Stromal cell of bone marrow (primary cell): ENCODE measurements at places on chromosomes 2 and 18.

DNA sequence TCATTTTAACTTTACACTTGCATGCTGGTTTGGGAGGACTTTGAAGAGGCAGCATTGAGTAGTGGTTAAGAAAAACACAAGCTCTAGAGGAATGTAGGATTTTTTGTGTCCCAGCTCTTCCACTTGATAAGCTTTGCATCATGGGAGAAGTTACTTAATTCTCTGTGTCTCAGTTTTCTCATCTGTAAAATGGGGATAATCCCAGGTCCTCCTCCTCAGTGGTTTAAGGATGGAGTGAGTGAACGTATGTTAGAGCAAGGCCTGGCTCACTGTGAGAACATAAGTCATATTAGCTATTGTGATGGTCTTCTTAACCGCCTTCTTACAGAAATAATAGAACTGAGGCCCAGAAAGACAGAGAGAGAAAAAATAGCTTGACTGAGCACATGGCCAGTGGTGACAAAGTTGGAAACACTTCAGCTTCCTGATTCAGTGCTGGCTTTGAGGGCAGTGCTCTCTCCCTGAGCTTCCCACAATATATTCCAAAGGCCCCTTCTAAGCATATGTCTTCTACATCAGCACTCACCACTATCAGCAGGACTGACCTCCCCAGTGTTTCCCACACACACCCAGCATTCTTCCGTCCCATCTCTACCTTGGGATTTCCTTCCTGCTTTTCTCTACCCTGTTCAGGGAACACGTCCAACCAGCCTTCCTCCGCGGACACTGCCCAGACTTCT is 214.9 kb upstream of the TNP1 start:
- DNase-seq = no peak

GRCh38 chr2:221461901-221462300 is 110.2 kb downstream of the EPHA4 start:
- DNase-seq = no peak

DNA sequence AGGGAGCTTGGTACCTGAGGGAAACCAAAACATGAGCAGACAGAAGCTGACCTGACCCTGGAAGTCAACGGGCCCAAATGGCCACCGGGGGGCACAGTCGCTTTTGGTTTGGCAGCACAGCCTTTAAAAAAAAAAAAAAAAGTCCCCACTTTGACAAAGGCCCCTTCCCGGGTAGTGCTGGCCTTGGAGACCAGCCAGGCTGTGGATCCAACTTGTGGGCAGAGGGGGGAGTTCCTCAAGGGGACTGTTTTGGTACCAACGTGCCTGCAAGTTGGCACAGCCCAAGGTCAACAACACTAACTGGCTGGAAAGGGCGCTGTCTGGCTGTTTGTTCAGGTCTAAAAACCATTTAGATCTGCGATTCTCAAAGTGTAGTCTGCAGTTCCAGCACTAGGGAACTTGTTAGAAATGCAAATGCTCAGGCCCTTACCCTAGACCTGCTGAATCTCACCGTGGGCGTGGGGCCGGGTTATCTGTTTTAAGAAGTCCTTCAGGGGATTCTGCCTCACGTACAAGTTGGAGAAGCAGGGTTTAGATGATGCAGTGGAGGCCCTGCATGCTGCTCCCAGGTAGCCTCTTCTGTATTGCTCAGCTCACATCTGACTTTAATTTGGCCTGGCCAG is 83.0 kb downstream of the LPIN1 start:
- DNase-seq = peak; percentile 22

GRCh38 chr2:71800106-71800809 is 346.9 kb downstream of the DYSF start:
- no peak for DNase-seq

DNA sequence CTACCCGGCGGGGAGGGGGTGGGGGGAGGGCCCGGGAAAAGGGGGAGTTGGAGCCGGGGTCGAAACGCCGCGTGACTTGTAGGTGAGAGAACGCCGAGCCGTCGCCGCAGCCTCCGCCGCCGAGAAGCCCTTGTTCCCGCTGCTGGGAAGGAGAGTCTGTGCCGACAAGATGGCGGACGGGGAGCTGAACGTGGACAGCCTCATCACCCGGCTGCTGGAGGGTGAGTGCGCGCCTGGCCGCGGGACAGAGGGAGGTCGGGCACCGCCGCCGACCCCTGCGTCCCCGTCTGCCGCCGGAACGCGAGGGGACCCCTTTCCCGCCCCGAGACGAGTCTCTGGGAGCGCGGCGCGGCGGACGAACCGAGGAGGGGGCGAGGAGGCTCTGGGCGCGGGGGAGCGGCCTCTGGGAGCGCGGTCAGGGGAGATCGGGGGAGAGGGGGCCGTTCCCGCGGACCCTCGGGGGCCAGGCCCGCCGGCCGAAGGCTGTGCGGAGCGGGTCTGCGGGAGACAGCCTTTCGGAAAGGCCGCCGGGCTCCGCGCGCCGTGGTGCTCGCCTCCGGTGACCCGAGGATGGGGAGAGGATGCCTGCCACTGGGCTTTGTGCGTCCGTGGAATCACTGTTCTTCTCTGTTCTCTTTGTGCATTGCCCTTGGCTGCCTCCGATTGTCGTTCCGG is 463 bp downstream of the PPP1CB start:
- no peak for DNase-seq

DNA sequence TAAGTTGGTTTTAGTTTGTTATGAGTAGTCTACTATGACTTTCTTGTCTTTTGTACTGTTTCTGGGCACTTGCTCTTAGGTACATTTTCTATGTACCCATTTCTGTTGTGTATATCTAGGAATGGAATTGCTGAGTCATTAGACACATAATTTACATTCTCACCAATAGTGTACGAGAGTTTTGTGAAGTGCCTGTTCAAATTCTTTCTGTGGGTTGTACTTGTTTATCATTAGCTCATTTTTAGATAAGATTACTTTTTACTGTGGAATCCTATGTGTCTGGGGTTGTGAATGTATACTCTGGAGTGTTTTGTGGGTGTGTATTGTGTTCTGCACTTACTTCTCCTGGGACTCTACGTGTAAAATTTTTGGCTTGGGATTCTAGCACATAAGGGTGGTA is 36.6 kb upstream of the CD28 start:
- DNase-seq = no peak

- no peak for DNase-seq
Measured at GRCh38 chr2:44342854-44343253, 18.4 kb downstream of the PREPL start.

- no peak for DNase-seq
Measured at GRCh38 chr2:100948942-100949811, 52.9 kb upstream of the RPL31 start.

DNA sequence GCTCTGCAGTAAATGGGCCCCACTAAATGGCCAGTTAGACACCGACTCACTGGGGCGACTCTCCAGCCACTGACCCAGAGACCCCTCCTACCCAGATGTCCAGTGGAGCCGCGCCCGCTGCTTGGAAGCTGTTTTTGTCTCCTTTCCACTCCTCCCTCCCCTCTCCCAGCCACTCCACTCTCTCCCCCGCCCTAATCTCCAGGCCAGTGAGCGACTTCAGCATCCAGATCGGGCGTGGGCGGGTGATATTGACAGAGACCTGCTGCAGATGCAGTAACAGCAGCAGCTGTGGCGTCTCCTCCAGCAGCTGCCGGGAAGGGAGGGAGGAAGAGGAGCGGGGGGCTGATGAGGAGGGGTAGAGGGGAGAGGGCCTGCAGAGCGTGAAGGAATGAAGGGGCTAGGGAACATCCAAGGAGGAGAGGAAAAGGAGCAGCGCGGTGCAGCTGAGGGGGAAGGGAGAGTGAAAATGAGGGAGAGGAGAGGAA is at the start of gene SCN7A:
Gene SCN7A (minus strand): TSS at position 110 of the 485 bp plus-strand sequence. CDS start 16,553 bp downstream, outside the sequence.
- peak; percentile 8 for DNase-seq

- DNase-seq = no peak
Measured at GRCh38 chr2:167489325-167489724, 601.0 kb downstream of the XIRP2 start.

DNA sequence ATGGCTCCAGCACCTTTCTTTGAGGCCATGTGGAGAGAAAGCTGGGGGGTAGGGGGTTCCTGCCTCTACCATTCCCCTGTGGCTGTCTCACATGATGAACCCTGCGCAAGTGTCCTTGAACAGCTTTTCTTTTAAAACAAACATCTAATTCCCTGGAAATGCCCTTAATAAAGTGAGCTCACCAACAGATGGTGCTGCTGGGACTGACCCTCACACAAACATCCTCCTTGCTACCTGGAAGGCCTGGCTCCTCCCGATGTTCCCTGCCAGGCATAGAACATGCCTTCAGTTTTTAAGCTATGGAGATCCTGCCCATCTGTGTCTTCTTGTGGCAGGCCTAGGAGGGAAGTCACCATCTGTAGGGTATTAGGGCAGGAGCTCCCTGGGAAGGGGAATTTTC is 60.7 kb upstream of the GATA6 start:
- no peak for DNase-seq

DNA sequence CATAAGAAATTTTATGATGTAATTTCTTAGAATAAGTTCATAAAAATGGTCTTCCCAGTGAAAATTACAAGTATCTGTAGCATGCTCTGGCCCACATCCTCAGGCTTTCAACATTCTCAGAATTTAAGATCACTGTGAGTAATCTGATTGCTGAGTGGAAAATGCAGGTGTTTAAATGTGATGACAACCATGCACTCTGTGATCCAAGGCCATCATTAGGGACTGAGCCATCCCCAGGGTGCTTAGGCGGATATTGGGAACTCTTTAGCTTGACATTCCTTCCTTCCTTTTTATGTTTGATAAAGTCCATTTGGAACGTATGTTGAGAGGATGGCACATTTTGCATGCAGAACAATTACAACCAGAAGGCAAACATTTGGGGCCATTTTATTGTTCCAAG is 95.5 kb downstream of the ARL4C start:
- DNase-seq = no peak

GRCh38 chr2:197378494-197379307 is 56.1 kb downstream of the SF3B1 start:
- DNase-seq = peak; percentile 15

DNA sequence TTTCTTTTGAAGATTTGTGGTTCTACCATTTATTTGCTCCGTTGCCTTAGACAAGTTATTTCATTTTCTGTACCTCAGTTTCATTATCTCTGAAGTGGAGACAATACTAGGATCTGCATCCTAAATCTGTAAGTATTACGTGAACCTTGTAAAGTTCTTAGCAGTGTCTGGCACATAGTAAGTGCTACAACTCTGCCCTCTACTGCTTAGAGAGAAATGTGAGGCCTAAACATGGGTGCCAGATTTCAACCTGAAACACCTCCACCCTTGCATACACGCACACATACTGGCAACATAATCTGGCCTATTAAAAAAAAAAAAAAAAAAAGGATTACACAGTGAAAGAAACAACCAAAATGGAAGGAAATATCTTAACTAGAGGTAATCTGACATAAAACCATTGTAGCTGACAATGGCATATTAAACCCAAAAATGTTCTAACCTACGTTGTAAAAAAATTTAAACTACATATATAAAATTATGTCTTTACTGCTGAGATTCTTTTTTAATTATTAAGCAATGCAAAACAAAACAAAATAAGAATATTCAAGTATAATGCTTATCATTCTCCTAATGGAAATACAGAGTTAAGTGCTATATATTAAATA is 132.6 kb downstream of the MAP2 start:
- DNase-seq = peak; percentile 36

GRCh38 chr2:86218124-86218523 is 18.9 kb downstream of the MRPL35 start:
- DNase-seq = no peak

DNA sequence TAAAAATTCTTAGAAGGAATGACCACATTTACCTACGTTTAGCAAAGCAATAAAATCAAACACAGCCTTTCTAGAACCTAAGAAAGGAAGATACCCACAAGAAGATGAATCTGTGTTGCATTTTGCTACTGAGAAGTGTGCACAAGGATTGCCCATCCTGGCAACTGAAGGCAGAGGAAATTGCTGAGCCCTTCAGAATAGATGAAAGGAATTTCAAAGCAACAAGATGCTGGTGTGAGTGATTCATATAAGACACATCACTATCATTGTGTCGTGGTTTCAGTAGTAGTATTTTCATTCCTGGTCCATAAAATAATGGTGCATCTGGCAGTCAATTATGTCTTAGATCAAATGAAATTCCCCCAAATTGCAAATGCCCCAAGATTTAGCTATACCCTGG is 48.4 kb upstream of the ANKRD44 start:
- DNase-seq = no peak

DNA sequence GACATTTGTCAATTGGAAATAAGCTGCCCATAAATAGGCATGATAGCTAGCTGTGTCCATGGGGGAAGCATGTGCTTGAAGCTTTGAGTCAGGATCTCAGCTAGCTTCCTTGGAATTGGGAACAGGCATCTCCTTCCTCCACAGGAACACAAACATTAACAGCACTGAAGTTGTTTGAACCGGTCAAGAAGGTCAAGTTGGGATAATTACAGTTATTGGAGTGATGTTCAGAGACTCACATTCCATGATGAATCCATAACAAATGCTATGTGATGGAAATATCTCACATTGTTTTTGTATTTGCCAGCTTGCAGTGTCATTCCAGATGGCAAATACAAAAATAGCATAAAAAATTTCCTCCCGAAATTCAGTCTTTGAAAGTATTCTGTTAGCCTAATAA is 347.6 kb upstream of the SMIM21 start:
- no peak for DNase-seq

DNA sequence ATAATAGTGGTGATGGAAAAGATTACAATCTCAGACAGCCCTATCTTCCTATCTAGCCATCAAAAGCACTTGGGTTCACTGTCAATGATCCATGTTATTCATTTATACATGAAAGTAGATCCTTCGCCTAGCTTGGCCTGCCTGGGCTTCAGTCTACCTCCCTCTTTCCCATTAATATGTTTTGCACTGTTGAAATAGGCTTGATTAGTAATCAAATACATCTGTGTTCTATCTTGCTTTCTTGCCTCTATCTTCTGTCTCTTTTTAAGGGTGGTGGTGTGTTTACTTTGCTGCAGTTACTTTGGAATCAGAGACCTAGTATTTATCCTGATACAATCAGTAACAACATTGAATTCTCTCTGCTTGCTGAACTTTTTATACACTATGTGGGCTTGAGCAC is 521.2 kb downstream of the TNS1 start:
- no peak for DNase-seq

DNA sequence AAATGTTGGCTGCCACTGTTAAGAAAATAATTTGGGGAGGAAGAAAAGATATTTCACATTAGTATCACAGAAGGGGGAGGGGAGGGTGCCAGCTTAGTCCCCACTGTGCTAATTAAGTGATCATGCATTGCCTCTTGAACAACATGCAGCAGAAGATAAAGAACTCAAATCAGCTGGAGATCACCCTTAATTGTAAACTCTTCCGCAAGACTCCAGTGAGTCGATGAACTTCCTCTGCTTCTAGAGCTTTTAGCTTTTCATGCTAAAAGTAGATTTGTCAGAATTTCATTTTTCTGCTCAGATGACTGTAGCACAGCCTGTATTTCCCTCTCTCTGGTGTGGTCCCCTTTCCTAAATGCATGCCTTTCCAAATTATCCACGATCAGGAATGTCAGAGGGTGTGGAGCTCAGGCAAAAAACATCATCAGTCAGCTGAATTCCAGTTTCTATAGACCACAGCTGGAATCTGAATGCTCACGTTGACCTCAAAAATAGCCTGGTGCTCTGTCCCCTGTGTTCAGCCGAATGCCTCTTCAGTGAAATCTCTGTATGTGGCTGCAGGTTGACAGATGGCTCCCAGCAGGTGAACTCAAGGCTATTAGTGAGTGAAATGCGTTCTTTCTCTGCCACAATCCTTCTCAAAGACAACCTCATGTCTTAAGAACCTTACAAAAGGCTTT is 156.8 kb upstream of the UNC80 start:
- no peak for DNase-seq

GRCh38 chr2:204321910-204322751 is 223.1 kb upstream of the PARD3B start:
- no peak for DNase-seq
